ENCODE measurements at places on chromosomes 6 and 20. TPM values are rescaled to one million over a fixed set of nuclear protein-coding genes. Genes with fewer than 3 reads are reported as not detected.
A peak's percentile ranks its signal among the peaks of the same experiment; 100 is the strongest.

GRCh38 chr6:46690141-46690755, 2.6 kb downstream of the TDRD6 start:
- DNase-seq, result peak; percentile 78

DNA sequence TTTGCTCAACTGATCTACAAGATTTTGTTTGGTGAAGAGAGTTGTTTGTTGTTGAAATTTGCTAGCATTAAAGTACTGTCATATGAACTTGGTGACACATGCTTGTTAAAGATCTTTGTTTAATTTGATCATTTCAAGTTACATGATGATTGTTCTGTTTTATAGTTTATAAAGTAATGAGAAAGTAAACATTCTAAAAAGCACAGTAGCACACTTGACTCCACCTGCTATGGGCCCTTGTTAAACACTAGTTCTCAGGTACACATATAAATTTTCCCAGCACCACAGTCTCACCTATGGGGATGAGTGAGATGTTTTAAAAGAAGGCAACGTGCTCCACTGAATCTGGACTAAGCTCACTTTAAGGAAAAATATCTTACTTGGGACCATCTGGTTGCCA, 14.1 kb downstream of the MCHR2 start:
- DNase-seq, result no peak

GRCh38 chr6:76707630-76708029, 635.2 kb upstream of the IMPG1 start:
- no peak for DNase-seq

DNA sequence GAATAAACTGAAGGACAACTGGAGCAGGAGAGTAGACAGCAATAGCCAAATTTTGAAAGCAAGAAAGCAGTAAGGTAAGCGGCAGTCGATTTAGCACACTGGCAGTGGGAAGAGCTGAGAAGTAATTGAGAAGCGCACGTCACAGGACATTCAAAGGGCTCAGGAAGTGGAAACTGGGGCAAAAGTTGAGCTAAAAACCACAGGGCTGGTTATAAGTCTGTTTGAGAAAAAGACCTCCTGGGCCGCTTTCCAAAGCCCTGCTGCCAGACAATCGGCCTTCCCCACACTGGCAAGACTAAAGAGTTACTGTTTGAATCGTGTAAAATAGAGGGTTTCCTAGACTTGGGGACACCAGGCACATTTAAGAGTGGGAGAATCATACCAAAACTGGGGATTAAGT, 161.4 kb downstream of the DNAH8 start:
- DNase-seq, result peak; percentile 49

DNA sequence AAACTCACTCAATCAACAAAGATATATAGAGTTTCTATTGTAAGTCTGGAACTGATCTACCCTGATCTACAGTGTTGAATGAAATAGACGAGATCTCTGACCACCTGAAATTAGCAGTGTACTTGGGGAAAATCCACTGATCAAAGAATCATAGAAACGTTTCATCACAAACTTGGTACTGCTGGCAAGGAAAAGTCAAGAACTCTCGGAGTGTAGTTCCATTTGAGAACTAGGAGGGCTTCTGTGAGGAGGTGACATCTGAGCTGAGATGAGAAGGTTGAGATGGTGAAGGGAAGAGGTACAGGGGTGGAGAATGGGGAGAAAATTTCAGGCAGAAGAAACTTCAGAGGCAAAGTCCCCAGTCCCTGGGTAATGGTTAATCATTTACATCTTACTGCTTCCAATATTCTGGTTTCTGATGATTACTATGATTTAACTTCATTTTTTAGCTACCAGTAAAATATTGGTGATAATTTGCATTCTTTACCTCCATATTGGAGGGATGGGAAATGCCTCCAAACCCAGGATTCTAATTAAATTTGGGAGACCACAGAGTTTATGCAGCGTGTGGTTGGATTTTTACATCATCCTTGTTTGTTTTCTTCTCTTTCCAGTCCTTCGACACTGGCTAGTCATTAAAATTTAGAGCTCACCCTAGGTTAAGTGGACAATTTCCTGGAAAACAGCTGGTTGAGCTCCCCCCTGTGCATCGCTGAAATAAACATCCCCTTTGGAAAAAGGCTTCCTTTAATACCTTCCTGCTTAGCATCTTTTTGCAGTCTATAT, 191.9 kb downstream of the BCAS1 start:
- no peak for DNase-seq

DNA sequence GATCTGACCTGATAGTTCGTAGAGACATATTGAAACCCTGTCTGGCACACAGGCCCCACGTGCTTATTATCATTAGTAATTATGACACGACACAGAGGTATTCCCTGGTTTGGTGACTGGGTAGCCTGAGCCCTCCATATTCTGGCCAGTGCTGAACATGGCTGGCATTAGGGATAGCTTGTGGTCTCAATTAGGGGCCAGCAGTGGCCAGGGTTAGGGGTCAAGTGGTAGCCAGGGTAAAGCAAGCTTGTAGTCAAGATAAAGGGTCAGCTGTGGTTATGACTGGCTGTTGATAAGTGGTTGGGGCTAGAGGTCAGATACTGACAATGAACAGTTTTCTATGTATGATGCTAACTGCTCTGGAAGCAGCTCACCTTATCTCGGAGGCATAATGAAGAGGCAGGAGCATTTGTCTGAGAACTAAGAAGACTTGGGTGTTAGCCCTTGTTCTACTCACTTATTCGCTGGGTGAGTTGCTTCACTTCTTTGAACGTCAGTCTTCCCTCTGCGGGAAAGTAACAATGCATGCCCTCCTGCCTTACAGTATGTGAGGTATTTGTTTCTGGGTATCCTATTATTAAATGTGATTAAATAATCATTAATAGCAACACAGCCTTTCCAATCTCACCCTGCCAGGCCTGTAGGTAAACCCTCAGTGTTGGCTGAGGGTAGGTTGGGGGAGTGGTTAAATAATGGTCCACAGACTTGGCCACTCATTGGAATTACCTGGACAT, 66.7 kb downstream of the VEGFA start:
- no peak for DNase-seq

DNA sequence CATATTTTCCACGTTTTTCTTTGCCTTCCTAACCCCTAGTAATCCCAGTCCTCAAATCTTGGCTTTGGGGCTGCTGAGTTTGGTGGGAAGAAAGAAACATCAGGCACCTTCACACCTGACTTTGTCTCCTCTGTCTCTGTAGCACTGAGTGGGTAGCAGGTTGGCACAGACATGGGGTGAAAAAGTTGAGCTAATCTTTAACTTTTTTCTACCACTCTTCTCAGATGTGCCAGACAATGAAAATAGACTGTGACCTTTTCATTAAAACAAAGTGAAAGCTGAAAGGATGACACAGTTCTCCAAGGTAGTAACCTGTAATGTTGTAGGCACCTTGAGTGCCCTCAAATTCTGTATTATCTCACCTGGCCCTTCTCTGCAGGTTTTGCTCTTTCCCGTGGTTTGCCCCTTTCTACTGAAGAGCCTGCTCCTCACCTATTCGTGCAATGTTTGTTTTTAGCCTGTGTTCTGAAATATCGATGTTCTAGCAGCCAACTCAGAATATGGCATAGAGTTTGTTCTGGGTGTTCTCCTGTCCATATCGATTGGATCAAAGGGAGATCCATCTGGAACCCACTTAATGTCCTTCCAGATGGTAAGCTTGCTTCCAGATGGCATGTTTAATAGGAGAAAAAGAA, 57.8 kb upstream of the ATXN1 start:
- DNase-seq, result no peak

- DNase-seq, result no peak
Observed at GRCh38 chr6:112562301-112563231, 215.4 kb downstream of the RFPL4B start.

GRCh38 chr6:11224966-11225463, 7.5 kb downstream of the NEDD9 start:
- DNase-seq, result no peak

GRCh38 chr6:81067057-81067456, 685.4 kb downstream of the TENT5A start:
- DNase-seq, result no peak

DNA sequence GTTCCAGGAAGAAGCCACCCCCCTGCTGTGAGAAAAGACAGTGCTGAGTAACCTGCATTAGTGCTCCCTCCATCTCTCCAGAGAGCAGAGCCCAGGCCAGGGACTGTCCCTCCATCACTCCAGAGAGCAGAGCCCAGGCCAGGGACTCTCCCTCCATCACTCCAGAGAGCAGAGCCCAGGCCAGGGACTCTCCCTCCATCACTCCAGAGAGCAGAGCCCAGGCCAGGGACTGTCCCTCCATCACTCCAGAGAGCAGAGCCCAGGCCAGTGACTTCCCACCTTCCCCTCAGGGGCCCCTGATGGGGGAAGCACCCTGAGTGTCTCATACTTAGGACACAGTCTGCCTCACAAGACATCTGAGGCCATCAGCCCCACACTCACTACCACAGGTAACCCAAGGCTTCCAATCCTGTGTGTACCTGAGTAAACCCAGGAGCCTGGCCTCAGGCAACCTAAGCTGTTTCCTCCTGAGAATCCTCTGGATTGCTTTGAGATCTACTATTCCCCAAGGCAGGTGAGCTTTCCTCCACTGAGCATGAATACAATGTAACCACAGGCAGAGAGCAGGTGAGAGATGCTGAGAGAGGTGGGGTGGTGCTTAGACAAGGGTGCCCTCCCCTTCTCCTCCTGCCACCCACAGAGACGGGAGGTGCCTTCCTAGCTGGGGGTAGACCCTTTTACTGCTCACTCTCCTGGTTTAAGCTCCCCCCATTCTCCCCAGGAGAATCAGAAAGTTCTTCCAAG, 4.9 kb downstream of the TBXT start:
- no peak for DNase-seq

DNA sequence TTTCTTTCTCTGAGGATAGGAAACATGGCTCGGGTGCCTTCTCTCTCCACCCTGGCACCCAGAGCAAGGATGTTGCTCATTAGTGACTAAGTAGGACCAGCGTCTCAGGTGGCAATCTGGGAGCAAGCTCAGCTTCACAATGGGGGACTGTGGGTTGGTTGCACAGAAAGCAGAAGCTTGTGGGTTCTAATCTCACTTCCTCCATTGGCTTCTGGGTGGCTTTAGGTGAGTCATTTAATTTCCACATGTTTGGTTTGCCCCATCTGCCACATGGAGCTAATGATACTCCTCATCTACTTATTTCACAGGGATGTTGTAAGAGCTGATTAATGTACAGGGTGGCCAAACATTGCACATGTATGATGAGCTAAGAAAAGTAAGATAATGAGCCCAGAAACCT, 54.8 kb upstream of the AKIRIN2 start:
- DNase-seq, result peak; percentile 40

DNA sequence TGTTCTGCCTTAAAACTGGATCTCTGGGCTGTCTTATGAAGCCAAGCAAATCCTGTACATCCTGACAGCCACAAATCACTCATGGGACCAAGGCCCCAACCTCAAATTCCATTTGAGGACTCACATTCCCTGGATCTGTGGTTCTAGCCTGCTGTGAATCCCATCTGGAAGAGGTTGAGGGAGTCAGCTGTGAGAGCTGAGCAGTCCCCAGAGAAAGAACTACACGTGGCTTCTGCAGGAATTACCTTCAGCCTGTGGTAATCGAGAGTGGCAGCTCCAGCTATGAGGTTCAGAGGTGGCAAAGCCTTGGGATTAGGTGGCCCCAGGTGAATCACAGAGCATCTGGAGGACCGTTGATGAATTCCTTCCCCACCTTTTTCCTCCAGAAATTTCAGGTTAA, 245.2 kb downstream of the SLC24A3 start:
- no peak for DNase-seq

DNA sequence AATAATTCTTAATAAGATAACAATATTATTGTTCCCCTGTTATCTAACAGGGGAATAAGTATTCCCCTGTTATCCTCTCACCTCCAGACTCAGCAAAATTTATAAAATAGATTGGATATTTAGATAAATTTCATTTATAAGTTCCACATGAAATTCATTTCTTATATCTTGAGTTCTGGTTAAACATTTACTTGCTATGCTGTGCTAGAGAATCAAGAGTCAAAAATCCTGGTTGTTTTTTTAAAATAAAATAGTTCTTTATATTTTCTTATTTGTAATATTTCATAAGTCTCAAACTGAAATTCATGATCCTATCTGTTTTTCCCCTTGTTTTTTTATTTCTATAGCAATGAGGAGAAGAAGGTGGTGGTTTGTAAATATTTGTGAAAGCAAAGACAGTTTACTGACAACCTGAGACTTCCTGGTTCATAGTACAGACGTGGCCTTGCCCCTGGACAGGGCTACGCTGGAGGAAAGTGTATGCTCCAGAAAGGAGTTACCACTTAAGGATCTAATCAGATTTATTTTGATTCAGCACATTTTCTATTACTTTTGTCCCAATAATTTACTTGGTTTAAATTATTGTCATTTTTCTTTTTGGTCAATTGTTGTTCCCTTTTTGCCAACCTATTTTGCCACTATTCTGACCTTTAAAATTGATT, 37.8 kb upstream of the MARCKS start:
- no peak for DNase-seq

- DNase-seq, result no peak
Observed at GRCh38 chr20:53036992-53037391, 64.8 kb downstream of the TSHZ2 start.

GRCh38 chr6:137389150-137389704, 105.0 kb downstream of the OLIG3 start:
- DNase-seq, result no peak

DNA sequence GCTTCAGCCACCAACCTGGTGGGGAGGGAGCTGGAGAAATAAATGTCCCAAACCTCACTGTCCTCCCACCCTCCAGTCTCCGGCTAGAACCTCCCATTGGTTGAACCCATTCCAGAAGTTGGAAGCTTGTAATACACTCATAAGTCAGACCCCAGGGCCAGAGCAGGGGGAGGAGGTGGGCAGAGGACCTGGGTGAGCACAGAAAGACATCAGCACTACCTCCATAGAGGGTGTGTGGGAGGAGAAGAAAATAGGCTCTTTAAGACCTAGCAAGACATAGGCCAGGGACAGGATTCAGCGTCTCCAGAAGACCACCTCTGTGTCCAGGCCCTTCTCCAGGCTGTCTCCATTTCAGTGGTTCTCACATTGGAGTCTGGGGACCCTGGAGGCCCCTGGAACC, 73.3 kb upstream of the TOP1 start:
- DNase-seq, result no peak

DNA sequence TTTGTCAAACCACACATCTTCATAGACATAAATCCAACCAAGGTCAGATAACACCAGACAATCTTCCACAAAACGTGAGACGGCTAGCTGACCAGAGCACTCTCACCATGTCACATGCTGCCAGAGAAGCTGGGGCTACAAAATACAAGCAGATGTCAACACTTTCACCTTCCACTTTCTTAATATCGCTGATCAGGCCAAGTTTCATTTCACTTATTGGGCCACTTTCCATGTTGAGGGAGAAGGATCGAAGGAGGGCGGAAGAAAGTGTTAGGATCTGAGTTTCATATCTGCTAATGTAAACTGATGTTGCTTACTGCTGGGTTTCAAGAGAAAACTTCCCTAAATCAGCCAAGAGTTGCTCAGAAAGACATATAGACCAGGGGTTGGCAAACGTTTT, 177.0 kb upstream of the PRDM1 start:
- DNase-seq, result peak; percentile 33

The RSPO3 gene
- 4.9 TPM for total RNA-seq

The STK38 gene
- 41.0 TPM for total RNA-seq

The MTFR2 gene
- 1.6 TPM for total RNA-seq

The NHLRC1 gene
- total RNA-seq, result 2.5 TPM

All from left lung (tissue), 14 donors.